Fibroblast of the aortic adventitia (primary cell): ENCODE measurements at places on chromosomes 13 and 19. TPM values are rescaled to one million over a fixed set of nuclear protein-coding genes. Genes with fewer than 3 reads are reported as not detected.

PSG4 gene
- not detected in 2 replicates for total RNA-seq

OLFM2 gene
- 0.82 and 16.0 TPM in 2 replicates for total RNA-seq

SIPA1L3 gene
- 12.3 and 28.9 TPM in 2 replicates for total RNA-seq

ZNF490 gene
- total RNA-seq: 7.4 and 8.7 TPM in 2 replicates

RFX2 gene
- total RNA-seq: 10.7 and 14.2 TPM in 2 replicates

RAB3D gene
- total RNA-seq: 9.4 and 16.3 TPM in 2 replicates

PGLYRP2 gene
- total RNA-seq: not detected in 2 replicates

ACER1 gene
- not detected in 2 replicates for total RNA-seq

UBE2L5 gene
- under 0.01 TPM in 1 of 2 replicates, not detected in the other for total RNA-seq

ZNF432 gene
- total RNA-seq: 7.9 and 9.7 TPM in 2 replicates

IRGC gene
- total RNA-seq: not detected in 2 replicates

PEAK3 gene
- not detected in 2 replicates for total RNA-seq

ZNF681 gene
- 0.25 and 0.36 TPM in 2 replicates for total RNA-seq

KLK12 gene
- total RNA-seq: not detected in 2 replicates

CABP5 gene
- not detected in 2 replicates for total RNA-seq

MTUS2 gene
- total RNA-seq: 0.36 TPM in 1 of 2 replicates, not detected in the other

AP1M2 gene
- total RNA-seq: not detected in 2 replicates

RXFP2 gene
- total RNA-seq: not detected in 2 replicates

ONECUT3 gene
- not detected in 2 replicates for total RNA-seq

WASF3 gene
- total RNA-seq: 11.7 and 13.5 TPM in 2 replicates

MBD3L2 gene
- total RNA-seq: not detected in 2 replicates

KLK11 gene
- not detected in 2 replicates for total RNA-seq

ZNF850 gene
- 3.0 and 5.4 TPM in 2 replicates for total RNA-seq

CD70 gene
- 0.09 TPM in 1 of 2 replicates, not detected in the other for total RNA-seq

TRIP10 gene
- total RNA-seq: 33.3 and 44.9 TPM in 2 replicates

ZNF534 gene
- total RNA-seq: not detected in 2 replicates

RGL3 gene
- total RNA-seq: 0.41 and 2.3 TPM in 2 replicates

ZNF625 gene
- total RNA-seq: 7.2 and 18.6 TPM in 2 replicates

CCDC194 gene
- total RNA-seq: not detected in 2 replicates

OR7D2 gene
- not detected in 2 replicates for total RNA-seq

PNMA8A gene
- total RNA-seq: 2.1 and 2.3 TPM in 2 replicates

SERTM1 gene
- total RNA-seq: under 0.01 and 0.25 TPM in 2 replicates

TSKS gene
- total RNA-seq: 0.57 and 1.4 TPM in 2 replicates
